ENCODE measurements at places on chromosomes 6 and 20.

DNA sequence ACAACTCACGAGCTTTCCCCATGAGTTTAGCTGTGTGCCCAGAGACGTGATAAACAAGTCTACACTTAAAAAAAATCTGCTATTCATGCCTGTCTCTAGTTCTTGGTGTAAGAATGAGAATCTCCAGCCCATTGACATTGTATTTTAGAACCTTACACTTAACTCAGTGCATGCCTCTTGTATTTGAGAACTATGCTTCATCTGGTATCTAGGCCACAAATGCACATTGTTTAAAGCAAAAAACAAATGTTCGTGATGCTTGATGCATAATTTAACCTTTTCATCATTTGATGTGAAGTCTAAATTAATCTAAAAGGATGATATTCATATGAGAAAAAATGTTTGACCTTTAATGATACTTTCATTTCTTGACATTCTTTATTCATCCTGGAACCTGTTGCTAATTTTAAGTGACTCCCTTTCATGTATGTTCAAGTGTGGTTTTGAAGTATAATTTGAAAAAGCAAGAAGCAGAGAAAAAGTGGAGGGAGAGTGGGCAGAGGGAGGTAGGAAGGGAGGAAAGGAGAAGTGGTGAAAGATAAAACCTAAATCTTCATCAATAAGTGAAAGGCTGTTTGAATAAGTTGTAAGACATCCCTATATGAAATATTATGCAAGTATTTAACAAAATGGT, 116.9 kb downstream of the PFDN4 start:
- no peak for DNase-seq

GRCh38 chr6:89793586-89793985, 26.0 kb downstream of the MDN1 start:
- DNase-seq, result no peak

DNA sequence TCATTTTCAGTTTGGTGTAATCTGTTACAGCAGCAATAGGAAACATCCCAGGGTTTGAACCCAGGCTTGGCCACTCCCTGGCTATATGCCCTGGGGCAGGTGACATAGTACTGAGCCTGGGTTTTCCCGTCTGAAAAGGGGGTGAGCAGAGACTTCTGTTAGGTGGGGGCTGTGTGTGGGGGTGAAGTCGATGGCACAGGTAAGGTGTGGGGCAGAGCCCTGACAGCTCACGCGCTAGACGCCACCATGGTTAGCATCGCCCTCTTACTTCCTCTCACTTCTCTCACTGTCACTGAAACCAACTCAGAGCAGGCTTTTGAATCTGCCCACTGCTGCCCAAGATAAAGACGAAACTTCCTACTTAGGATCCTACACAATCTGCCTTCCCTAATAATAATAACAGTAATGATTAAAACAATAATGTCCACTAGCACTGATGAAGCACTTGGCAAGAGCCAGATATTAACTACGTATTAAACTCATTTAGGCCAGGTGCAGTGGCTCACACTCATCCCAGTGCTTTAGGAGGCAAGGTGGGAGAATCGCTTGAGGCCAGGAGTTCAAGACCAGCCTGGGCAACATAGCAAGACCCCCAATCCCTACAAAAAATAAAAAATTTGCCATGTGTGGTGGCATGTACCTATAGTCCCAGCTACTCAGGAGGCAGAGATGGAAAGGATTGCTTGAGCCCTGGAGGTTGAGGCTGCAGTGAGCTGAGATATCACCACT, 117.9 kb upstream of the PTPN1 start:
- DNase-seq, result no peak

DNA sequence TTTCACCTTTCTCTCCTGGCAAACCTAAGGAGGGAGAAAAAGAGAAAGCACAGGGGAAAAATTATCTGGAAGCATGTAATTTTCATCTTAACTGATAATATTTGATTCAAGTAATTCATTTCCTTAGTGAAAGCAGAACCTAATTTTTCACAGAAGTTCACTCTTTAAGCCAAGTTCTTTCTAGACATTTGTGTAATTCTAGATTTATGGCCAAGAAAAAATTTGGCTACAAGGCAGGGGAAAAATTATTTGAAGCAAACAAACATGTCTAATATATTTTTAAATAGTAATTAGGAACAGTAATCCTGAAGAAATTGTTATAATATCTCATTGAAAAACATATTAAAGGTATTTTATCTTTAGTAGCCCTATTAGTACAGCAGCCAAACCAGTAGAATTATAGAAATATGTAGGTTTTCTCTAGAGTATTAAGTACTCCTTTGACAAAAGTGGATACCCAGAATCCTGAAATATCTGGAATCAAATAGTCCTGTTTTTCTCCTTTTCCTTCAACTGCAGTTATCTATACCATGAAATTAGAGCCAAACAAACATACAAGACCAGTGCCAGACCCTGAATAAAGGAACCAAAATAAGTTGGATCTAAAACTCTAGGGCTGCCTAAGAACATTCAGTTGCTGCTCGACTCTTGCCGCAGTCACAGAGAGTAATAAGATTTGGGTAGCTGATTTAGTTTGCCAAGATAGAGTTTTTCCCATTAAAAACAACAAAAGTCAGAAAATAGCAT, 116.5 kb downstream of the COL12A1 start:
- DNase-seq, result no peak

GRCh38 chr20:60117065-60117464, 158.8 kb downstream of the CDH26 start:
- DNase-seq, result peak; percentile 66

DNA sequence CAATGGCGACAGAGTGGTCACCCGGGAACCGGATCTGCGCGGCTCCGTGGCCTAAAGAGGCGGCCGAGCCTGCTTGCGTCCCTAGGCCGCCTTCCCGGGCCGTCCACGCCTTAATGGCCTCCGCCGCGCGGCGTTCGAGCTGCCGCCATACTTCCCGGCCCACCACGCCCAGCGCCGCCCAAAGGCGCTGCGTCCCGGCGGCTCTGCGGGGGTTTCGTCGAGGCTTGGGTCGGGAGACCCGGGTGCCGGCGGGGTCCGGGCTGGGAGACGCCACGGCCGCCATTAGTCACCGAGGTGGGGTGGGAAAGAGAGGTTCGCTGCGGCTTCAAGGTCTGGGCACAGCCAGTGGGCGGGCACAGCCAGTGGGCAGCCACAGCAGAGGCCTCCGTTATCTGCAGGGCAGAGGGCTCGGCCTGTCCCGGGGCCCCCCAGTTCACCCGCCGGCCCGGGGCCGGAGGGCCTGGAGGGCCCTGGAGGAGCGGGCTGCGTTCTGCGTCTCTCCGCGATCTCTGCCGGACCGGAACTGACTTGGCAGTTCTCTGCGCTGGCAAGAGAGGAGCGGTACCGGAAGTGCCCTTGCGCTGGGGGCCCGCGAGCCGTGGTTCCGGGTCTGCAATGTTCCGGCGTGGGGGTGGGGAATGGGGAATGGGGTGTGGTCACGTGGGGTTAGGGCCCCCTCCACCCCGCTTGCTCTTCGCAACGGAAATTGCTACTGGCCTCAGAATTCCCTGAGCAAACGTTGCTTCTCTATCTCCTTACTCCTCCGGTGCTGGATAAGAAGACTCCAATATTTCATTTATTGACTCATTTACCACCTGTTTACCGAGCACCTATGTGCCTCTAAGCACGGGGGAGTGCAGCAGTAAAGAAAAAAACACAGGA, 82.3 kb downstream of the CNBD2 start:
- peak; percentile 89 for DNase-seq

DNA sequence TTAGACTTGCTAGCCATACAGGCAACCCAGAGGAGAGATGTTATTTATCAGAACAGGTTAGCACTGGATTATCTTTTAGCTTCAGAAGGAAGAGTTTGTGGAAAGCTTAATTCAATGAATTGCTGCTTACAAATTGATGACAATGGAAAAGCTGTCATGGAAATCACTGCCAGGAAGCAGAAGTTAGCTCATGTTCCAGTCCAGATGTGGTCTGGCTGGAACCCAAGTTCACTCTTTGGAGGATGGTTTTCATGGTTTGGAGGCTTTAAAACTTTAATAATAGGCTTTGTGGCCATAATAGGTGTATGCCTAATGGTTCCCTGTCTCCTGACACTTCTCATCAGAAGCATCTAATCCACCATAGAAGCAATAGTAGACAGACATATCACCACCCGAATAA, 699.0 kb downstream of the PHF3 start:
- DNase-seq, result no peak

- peak; percentile 33 for DNase-seq
These were observed 67.9 kb downstream of the LIN28B start for GRCh38 chr6:105024803-105025202.

GRCh38 chr6:56250266-56250665, 2.9 kb upstream of the COL21A1 start:
- no peak for DNase-seq

DNA sequence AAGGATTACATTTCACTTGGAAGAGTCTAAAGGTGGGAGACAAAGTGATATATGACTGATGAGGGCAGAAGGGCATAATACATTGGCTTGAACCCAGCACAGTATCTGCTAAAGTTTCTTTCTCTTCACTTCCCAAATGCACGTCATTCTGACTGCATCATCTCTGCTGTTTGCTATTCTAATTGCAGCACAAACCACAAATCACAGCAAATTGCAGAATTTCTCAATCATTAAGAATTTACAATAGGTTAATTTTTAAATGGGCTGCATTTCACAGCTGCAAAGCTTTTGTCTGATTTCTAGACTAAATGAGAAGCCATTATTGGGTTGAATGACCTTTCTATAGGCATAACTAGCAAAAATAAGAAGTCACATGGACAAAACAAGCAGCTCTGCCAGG, 337.0 kb downstream of the RNGTT start:
- DNase-seq, result no peak

GRCh38 chr20:1870792-1871550, 24.2 kb upstream of the SIRPA start:
- DNase-seq, result no peak

GRCh38 chr6:157644043-157644810, 178.8 kb upstream of the SNX9 start:
- DNase-seq, result peak; percentile 66

GRCh38 chr6:169845426-169846285, 94.2 kb downstream of the ERMARD start:
- DNase-seq, result no peak

All from GM23248 (cell line).